Peyer's patch (tissue), 4 donors: ENCODE measurements at places on chromosomes 6 and 20. TPM values are rescaled to one million over a fixed set of nuclear protein-coding genes. Genes with fewer than 3 reads are reported as not detected.
A peak's percentile ranks its signal among the peaks of the same experiment; 100 is the strongest.

- no peaks in the 10 kb centered on the region for H3K36me3 ChIP-seq
- no peak overlapping the region for H3K4me3 ChIP-seq
- H3K4me1 ChIP-seq: no peaks in the 10 kb centered on the region
- no peak overlapping the region for H3K27ac ChIP-seq
- DNase-seq: no peak
Observed at GRCh38 chr6:160010067-160010466, 41.2 kb downstream of the IGF2R start.

DNA sequence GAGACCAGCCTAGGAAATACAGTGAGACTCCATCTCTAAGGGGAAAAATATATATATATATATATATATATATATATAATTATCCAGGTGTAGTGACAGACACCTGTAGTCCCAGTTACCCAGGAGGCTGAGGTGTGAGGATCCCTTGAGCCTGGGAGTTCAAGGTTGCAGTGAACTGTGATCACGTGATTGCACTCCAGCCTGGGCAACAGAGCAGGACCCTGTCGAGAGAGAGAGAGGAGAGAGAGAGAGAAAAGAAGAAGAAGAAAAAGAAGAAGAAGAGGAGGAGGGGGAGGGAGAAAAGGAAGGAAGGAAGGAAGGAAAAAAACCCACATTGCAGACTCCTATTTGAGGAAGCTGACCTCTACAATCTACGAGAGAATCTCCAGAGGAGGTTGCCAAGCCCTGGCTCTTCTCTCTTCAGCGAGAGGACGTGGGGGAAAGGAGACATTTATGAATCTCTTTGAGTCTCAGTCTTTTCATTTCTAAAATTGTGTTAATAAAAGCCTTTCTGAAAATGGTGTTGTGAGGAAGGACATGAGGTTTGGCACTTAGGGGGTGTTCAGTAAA lies 49.7 kb downstream of the COL11A2 start:
- DNase-seq: no peak
- no peak overlapping the region for H3K4me3 ChIP-seq
- H3K27me3 ChIP-seq: no peaks in the 10 kb centered on the region

GRCh38 chr6:43180985-43181384 lies 1.0 kb upstream of the CUL9 start:
- H3K4me3 ChIP-seq: no peak overlapping the region
- no peak overlapping the region for H3K27ac ChIP-seq
- peaks cover 6% of the 10 kb centered on the region for H3K4me1 ChIP-seq
- no peak for DNase-seq

DNA sequence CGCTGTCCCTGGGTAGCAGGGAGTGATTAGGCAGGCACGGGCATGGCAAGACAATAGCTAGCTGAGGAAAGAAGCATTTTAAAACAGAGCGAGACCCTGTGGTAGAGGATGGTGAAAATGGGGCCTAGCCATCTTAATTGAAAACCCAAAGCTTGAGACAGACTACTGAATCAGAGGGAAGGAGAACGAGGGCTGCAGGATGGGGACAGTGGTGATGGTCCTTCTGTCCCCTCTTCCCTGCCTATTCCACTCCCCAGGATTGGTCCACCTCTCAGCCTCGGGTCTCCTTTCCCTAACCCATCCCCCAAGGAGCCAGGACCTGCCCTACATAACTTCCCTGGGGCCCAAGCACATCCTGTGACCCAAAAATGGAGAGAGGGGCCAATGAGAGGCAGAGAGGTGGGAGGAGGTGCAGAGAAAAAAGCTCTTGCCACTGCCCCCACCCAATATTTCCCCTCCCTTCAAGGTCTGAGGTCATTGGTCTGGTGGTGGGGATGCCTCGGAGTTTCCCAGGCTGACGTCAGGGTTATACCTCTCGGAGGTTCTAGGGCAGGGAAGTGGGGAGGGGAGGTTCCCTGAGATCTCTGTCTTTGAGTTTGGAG lies 884 bp upstream of the CUTA start:
- no peak for DNase-seq
- H3K36me3 ChIP-seq: peaks cover 23% of the 10 kb centered on the region
- peak overlapping the region; percentile 67 for H3K4me3 ChIP-seq

The PERP gene
- total RNA-seq: 84.8 TPM

GRCh38 chr20:38471245-38471644 lies 1.4 kb upstream of the RALGAPB start:
- H3K27me3 ChIP-seq: no peaks in the 10 kb centered on the region
- H3K4me3 ChIP-seq: no peak overlapping the region
- H3K4me1 ChIP-seq: peaks cover 10% of the 10 kb centered on the region
- DNase-seq: no peak
- H3K27ac ChIP-seq: peak overlapping the region; percentile 98
- no peaks in the 10 kb centered on the region for H3K36me3 ChIP-seq

GRCh38 chr20:53281557-53282117 lies 309.5 kb downstream of the TSHZ2 start:
- DNase-seq: no peak
- H3K4me3 ChIP-seq: no peak overlapping the region
- no peaks in the 10 kb centered on the region for H3K27me3 ChIP-seq

The ANKRD66 gene
- total RNA-seq: not detected

DNA sequence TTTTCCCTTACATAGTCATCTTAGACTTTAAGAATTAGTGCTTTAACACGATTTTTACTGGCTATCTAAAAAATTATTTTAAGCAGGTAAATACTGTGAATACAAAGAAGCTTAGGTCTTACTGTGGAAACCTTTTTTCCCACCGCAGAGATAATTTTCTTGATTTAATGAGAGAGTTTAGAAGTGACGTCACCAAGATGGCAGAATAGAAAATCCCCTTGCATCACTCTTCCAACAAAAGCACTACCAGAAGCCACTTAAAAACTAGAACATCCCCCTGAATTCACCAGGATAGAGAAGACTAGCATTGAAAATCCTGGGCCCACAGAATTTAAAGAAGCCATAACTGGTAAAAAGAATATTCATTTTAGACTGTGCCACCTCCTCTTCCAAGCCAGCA lies 375.4 kb upstream of the PTCHD4 start:
- DNase-seq: no peak
- H3K27ac ChIP-seq: no peak overlapping the region
- no peaks in the 10 kb centered on the region for H3K4me1 ChIP-seq
- no peaks in the 10 kb centered on the region for H3K27me3 ChIP-seq

The UST gene
- 3.2 TPM for total RNA-seq

The GPR63 gene
- total RNA-seq: 4.1 TPM

The BMP7 gene
- total RNA-seq: not detected

- H3K4me3 ChIP-seq: no peak overlapping the region
- no peak overlapping the region for H3K27ac ChIP-seq
- DNase-seq: no peak
- no peaks in the 10 kb centered on the region for H3K36me3 ChIP-seq
- H3K4me1 ChIP-seq: no peaks in the 10 kb centered on the region
- H3K27me3 ChIP-seq: no peaks in the 10 kb centered on the region
Observed at GRCh38 chr20:18783385-18783959, 30.1 kb upstream of the SCP2D1 start.

DNA sequence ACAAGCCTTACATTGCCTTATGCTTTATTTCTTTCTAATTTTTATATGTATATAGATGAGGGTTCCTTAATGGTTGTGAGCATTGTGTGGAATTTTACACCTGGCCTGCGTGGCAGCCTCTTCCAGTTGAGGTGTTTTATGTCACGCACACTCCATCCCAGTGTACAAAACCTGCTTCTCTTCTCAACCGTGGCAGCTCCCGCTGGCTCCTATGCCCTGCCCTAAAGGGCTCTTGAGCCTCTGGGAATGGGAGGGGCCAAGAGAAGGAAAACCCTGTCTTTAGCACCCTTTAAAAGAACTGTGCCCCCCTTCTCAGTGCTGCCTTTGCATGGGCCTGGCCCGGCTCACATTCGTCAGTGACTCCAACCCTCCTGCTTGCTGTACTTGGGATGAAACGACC lies 4.3 kb upstream of the DNAJC5 start:
- no peak overlapping the region for H3K4me3 ChIP-seq
- H3K36me3 ChIP-seq: peaks cover 53% of the 10 kb centered on the region
- peaks cover 10% of the 10 kb centered on the region for H3K4me1 ChIP-seq

GRCh38 chr20:55740076-55740475 lies 265.2 kb downstream of the CBLN4 start:
- H3K27me3 ChIP-seq: no peaks in the 10 kb centered on the region
- no peak overlapping the region for H3K27ac ChIP-seq
- no peak for DNase-seq
- H3K4me3 ChIP-seq: no peak overlapping the region
- H3K4me1 ChIP-seq: no peaks in the 10 kb centered on the region

The XKR7 gene
- not detected for total RNA-seq

The CNBD2 gene
- 4.3 TPM for total RNA-seq

- no peaks in the 10 kb centered on the region for H3K36me3 ChIP-seq
- no peaks in the 10 kb centered on the region for H3K27me3 ChIP-seq
- H3K4me1 ChIP-seq: peaks cover 38% of the 10 kb centered on the region
- H3K27ac ChIP-seq: no peak overlapping the region
Observed at GRCh38 chr20:17928633-17929311, 39.8 kb downstream of the SNX5 start.

GRCh38 chr20:5482791-5483190 lies 166.0 kb upstream of the PROKR2 start:
- no peak for DNase-seq
- H3K27ac ChIP-seq: no peak overlapping the region
- H3K4me1 ChIP-seq: no peaks in the 10 kb centered on the region
- no peaks in the 10 kb centered on the region for H3K27me3 ChIP-seq

GRCh38 chr20:53330601-53331140 lies 263.0 kb downstream of the ZNF217 start:
- no peaks in the 10 kb centered on the region for H3K4me1 ChIP-seq
- H3K4me3 ChIP-seq: no peak overlapping the region
- H3K27ac ChIP-seq: no peak overlapping the region
- no peak for DNase-seq
- H3K36me3 ChIP-seq: no peaks in the 10 kb centered on the region
- no peaks in the 10 kb centered on the region for H3K27me3 ChIP-seq

DNA sequence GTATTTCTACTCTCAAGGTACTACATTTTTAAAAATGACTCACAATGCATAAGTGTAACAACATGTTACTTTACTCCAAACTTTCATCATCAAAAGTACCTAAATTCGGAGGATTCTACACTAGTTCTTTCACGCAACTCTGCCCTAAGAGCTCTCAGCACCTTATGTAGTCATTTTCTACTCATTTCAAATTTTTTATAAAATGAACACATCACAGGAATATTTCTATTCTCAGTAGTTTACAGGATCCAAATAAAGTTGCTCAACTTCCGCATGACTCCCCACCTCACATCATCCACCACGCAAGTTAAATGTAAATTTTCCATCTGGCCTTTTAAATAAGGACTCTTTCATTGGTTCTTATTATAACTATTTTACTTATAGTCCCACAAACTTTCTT lies 344.9 kb upstream of the MANEA start:
- H3K27me3 ChIP-seq: no peaks in the 10 kb centered on the region
- H3K4me1 ChIP-seq: no peaks in the 10 kb centered on the region
- no peak overlapping the region for H3K4me3 ChIP-seq

The ECT2L gene
- not detected for total RNA-seq

The PCNA gene
- 103 TPM for total RNA-seq

GRCh38 chr6:19382676-19383075 lies 454.5 kb upstream of the ID4 start:
- no peaks in the 10 kb centered on the region for H3K4me1 ChIP-seq
- no peak overlapping the region for H3K27ac ChIP-seq
- no peak for DNase-seq

GRCh38 chr6:11772109-11772825 lies 6.3 kb downstream of the ADTRP start:
- H3K27ac ChIP-seq: peak overlapping the region; percentile 89
- no peak overlapping the region for H3K4me3 ChIP-seq
- peaks cover 10% of the 10 kb centered on the region for H3K4me1 ChIP-seq
- no peaks in the 10 kb centered on the region for H3K36me3 ChIP-seq

The OGFRL1 gene
- total RNA-seq: 3.0 TPM

- H3K27me3 ChIP-seq: no peaks in the 10 kb centered on the region
- no peak for DNase-seq
- H3K27ac ChIP-seq: no peak overlapping the region
- no peaks in the 10 kb centered on the region for H3K4me1 ChIP-seq
Observed at GRCh38 chr6:4459032-4459431, 317.2 kb upstream of the CDYL start.

DNA sequence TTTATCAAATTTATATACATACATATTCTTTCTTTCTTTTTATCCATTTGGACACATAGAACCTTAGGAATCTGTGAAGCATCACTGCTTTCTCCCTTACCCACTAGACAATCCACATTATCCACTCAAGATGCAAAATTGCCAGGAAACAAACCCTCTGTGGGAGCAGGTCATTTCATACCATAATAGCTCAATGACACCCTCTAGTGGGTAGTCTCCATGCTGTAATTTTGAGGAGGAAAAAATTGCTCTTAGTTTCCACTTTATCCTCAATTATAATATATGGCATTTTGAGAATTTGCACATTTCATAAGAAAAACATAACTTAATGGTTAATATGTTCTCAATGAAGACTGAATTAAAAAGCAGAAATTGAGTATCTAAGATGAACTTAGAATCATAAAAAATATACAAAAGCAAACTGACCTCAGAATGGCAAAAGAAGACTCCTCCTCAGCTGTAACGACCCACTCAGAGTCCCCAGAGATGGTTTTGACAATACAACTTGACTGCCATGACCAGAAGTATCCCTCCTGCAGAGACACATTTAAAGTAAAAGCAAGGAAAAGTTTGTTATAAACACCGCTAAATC lies 164.1 kb downstream of the FRK start:
- H3K36me3 ChIP-seq: no peaks in the 10 kb centered on the region
- no peak for DNase-seq
- H3K4me3 ChIP-seq: no peak overlapping the region
- no peaks in the 10 kb centered on the region for H3K27me3 ChIP-seq
- no peaks in the 10 kb centered on the region for H3K4me1 ChIP-seq

- no peaks in the 10 kb centered on the region for H3K4me1 ChIP-seq
- no peaks in the 10 kb centered on the region for H3K27me3 ChIP-seq
- no peak for DNase-seq
- H3K36me3 ChIP-seq: no peaks in the 10 kb centered on the region
- H3K27ac ChIP-seq: no peak overlapping the region
Observed at GRCh38 chr6:38997128-38997761, 51.3 kb upstream of the GLP1R start.

DNA sequence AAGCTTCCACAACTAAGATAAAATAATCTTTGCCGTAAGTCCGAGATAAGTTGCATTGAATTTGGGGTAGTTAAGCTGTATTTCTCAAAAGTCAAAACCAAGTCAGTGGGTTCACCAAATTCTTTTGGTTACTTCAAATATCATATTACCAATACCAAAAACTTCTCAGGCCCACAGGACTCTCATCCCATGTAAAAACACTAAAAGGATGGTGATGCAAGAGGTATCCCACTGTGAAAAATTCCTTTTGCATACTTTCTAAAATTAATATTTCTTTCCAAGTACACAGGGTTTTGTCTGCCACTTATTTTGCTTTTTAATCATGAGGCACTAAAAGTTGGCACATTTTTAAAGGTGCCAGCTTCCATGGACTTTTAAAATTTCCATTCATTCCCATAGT lies 151.3 kb downstream of the GJA10 start:
- H3K4me3 ChIP-seq: no peak overlapping the region
- no peaks in the 10 kb centered on the region for H3K36me3 ChIP-seq
- DNase-seq: no peak
- H3K4me1 ChIP-seq: no peaks in the 10 kb centered on the region
